ENCODE measurements at places on chromosomes 5 and 9.

DNA sequence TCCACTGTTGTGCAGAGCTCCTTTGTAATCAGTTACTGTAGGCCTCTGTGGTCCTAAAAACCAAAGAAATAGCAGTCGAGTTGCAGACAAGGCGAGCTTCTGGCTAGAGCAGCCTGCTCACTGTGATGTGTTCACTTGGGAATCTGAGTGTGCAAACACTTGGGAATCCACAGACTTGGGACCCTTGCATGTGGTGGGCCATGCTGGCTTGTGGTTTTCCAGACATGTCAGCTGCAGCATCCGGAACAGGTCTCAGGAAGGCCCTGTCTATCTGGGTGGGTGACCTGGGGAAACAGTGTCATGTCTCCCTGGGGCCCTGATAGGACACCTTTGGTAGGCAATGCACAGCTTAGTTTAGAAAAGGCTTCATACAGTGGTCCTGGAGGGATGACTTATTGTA is 66.4 kb downstream of the WWC1 start:
- DNase-seq = no peak

DNA sequence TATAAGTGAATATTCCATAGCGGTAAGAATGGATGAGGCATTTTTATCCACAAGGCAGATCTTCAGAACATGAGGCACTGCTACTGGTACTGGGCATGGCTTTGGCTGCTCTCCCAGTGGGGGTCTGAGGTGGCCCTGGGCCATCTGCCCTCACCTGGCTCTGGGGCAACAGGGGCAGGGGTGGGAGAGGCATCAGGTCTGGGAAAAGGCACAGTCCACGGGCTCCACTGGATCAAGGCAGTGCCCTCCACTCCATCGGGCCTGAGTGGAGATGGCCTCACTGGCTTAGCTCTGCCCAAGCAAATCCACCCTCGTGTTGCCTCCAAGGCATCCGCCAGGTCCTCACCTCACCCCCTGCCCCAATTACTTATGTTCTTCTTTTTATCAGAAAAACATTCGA is 10.9 kb upstream of the NKD2 start:
- DNase-seq = no peak

- DNase-seq = no peak
Observed at GRCh38 chr5:67541875-67542274, 345.3 kb upstream of the CD180 start.

GRCh38 chr5:43105369-43106289 is 15.1 kb upstream of the ZNF131 start:
- peak; percentile 65 for DNase-seq

GRCh38 chr9:22452415-22453010 is 5.9 kb downstream of the DMRTA1 start:
- no peak for DNase-seq

- DNase-seq = no peak
Observed at GRCh38 chr5:96079075-96079474, 117.4 kb upstream of the ELL2 start.

DNA sequence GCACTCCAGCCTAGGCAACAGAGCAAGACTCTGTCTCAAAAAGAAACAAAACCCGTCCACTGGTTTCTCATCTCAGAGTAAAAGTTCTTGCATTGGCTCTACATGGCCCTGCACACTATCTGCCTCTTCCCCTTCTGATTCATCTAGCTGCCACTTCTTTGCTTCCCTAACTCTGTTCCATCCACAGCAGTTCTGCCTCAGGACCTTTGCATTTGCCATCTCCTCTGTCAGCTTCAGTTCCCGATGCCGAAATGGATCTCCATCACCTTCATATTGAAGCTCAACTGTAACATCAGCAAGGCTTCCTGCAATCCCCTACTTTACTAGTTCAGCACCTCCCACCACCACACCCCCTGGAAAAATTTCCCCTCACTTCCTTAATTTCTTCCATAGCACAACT is 1.2 kb upstream of the PIGO start:
- no peak for DNase-seq

Measured in activated naive CD4-positive, alpha-beta T cell (primary cell).